ENCODE measurements at places on chromosomes 2 and 18.

DNA sequence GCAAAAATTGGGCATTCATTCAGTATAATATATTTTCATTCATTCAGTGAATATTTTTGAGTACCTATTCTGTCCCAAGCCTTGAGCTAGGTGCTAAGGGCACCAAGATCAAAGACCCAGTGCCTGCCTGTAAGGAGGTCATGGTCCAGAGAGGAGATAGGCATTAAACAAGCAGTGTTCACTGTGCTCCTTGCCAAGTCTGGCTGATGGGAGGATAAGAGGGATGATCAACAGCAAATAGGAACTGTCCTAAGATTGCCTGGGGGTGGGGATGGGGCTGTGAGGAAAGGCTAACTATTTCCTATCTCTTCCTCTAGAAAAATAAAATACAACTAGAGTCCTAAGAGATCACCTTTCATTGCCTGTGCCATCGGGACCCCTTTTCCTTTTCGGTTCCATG is 60.4 kb downstream of the SETBP1 start:
- no peak for DNase-seq

DNA sequence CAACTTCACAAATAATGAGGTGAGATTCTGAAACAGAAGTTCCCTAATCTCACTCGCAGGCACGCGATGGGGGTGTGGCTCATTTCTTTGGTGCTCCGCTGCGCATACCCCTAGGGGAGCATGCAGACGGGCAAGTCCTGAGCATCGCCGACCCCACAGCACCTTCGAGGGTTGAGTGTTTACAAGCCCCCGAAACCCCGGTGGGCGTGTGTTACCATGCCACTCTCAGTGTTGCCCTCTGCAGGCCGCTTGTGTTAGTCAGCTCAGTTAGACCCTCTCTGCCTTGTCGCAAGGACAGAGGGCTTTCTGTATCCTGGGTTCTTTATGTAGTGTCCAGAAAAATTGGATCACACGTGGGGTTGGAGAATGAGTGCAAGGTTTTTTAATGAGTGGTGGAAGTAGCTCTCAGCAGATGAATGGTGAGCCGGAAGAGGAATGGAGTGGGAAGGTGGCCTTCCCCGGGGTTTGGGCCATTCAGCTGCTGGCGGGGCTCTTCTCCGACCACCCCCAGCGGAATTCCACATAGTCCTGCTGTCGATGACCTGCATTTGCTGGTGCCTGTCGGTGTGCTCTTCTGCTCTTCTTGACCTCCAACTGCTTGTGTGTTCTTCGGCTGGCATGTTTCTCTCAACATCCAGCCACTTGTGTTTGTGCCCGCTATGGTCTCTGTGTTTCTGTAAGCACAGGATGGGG is 191.3 kb downstream of the RPRM start:
- no peak for DNase-seq

GRCh38 chr2:150811259-150811855 is 323.9 kb upstream of the RND3 start:
- no peak for DNase-seq

- no peak for DNase-seq
Measured at GRCh38 chr2:217393585-217394032, 533.7 kb upstream of the TNP1 start.

GRCh38 chr2:71611781-71612527 is 158.6 kb downstream of the DYSF start:
- DNase-seq, result no peak

- no peak for DNase-seq
Measured at GRCh38 chr2:203440671-203441070, 94.4 kb downstream of the RAPH1 start.

GRCh38 chr18:73292156-73292555 is 424.4 kb upstream of the NETO1 start:
- DNase-seq, result no peak

DNA sequence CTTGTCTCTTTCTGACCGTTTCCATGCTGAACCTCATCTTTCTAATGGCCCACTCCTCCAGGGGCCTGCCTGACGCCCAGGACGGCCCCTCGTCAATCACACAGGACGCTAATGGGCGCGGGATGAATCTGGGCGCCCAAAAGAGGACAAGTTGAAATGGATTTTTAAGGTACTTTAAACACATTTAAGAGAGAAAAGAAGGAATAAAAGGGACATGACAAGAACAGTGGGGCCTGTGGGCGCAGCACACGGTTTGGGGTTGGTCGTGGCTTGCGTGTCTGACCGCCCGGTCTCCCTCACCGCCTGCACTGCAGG is 607 bp upstream of the UBE2F start:
- no peak for DNase-seq

GRCh38 chr18:56661360-56662062 is 10.4 kb downstream of the WDR7 start:
- no peak for DNase-seq

GRCh38 chr2:79985571-79985970 is 319.0 kb downstream of the LRRTM1 start:
- no peak for DNase-seq

DNA sequence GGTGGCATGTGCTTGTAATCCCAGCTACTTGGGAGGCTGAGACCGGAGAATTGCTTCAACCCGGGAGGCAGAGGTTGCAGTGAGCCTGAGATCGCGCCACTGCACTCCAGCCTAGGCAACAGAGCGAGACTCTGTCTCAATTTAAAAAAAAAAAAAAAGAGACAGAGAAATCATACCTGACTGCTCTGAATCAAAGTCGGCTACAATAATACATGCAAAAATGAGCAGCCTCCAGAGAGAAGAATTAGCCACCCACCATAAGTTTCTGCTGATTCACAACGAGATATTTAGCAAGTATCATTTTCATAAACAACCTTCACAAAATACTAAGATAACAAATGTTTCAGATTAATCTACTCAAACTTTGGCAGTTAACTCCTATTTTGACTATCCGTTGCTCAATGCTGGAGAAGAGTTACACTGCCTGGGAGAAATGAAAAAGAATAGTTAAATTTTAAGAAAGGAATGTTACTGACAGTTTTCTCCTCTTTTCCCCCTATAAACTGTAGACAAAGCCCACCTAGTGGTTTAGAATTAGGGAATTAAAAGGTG is 1.5 kb downstream of the OSBPL1A start:
- DNase-seq, result no peak

GRCh38 chr18:36211612-36212065 is 24.3 kb downstream of the MOCOS start:
- no peak for DNase-seq

DNA sequence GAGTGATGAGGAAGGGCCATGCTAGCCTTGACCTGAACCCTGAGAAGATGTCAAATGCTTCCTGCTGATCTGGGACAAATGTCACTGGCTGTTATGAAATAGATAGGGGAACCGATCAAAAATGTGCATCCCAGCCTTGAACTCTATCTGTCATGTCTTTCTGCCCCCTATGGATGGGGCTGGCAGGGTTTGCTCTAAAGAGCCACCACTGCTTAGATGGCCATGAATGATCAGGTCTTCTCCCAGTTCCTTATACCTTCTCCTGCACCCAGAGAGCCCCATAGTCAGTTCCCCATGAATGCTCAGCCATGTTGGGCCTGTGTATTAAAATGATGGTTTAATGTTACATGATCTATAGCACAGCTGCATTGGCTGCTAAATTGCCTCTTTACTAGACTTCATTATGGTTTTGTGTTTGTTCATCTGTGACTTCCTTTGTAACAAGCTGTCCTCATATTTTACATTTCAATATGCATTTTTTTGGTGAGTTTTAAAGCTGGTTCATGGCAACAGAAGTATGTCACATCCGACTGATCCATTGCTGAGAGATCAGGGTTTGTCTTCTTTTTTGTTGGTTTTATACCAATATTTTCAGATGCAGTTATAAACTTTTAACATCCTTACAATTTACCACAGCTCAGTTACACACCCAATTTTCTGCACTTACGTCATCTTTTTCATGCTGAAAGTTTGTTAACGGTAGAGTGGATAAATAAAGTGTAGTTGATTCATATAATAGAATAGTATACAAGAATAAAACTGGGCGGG is 56.3 kb upstream of the SMAD2 start:
- DNase-seq, result no peak

- no peak for DNase-seq
Measured at GRCh38 chr2:122451040-122451439, 695.6 kb downstream of the TSN start.

GRCh38 chr2:8316356-8316755 is 365.5 kb upstream of the ID2 start:
- no peak for DNase-seq

DNA sequence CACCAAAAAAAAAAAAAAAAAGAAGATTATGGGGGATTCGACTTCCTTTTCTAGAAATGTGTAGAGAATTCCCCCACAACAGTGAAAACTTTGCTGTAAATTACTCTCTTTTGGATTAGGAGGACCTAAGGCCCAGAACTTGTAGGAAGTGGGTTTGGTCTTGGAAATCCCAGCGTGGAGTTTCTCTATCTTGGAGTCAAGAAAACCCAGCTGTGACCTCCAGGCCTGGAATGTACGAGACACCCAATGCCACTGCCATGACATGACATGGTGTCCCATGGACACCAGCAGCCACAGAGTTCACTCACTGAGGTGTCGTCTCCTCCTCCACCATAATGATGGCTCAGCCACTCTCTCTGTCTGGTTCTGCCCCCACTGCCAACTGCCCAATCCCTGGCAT is 202.3 kb downstream of the ALPK2 start:
- no peak for DNase-seq

GRCh38 chr2:199467066-199467822 is 9.5 kb upstream of the SATB2 start:
- no peak for DNase-seq

DNA sequence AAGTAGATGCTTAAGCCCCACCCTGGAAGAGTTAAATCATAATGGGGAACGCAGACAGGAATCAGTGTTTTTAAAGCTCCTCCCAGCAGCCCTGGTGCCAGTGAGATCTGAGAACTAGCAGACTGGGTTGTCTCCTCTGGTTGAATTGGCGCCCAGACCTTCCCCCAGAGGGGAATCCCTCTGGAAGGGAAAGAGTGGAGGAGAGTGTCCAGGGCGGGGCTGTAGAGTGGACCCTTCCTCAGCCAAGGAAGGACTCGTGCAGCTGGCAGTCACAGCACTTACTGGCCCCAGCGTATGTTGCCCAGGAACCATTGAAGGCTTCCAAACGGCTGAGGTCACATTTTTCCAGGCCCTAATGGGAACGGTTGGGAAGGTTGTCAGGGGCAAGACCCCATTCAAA is 62.5 kb downstream of the TGOLN2 start:
- no peak for DNase-seq

GRCh38 chr2:239263231-239263630 is 137.6 kb downstream of the HDAC4 start:
- DNase-seq, result no peak

DNA sequence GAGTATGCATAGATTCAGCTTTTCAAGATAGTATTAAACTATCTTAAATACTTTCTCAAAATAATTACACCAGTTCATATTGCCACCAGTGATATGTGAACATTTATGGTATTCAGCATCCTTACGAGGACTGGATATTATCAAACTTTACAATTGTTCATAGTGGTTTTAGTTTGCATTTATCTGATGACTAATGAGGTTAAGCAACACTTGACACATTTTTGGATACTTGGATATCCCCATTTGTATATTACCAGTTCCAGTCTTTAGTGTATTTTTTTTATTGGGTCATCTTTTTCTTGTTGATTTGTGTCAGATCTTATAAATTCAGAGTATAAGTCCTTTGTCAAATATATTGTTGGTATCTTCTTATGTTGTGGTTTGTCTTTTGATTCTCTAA is 128.4 kb downstream of the ASXL3 start:
- DNase-seq, result no peak

- DNase-seq, result no peak
Measured at GRCh38 chr18:23627321-23627720, 35.4 kb downstream of the ANKRD29 start.

- peak; percentile 39 for DNase-seq
Measured at GRCh38 chr2:160918906-160919503, 241.2 kb upstream of the TANK start.

DNA sequence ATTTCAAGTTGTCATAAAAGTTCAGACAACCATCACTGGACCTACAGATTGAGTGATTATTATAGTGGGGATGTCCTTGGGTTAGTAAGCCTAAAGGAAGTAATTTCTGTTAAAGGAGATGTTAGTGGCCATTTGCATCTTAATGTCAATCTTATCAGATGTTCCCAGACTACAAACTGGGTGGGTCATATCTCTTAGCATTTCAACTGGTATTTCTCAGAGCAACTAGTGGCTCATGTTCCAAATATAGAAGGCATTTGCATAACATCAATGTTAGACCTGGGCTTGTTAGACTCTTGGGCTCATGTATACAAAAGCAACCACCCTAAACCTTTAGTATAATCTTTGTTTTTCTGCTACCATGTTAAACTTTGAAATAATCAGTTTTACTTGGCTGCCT is 17.9 kb downstream of the PLEKHA3 start:
- no peak for DNase-seq

GRCh38 chr2:170276925-170277629 is 99.1 kb downstream of the MYO3B start:
- no peak for DNase-seq

DNA sequence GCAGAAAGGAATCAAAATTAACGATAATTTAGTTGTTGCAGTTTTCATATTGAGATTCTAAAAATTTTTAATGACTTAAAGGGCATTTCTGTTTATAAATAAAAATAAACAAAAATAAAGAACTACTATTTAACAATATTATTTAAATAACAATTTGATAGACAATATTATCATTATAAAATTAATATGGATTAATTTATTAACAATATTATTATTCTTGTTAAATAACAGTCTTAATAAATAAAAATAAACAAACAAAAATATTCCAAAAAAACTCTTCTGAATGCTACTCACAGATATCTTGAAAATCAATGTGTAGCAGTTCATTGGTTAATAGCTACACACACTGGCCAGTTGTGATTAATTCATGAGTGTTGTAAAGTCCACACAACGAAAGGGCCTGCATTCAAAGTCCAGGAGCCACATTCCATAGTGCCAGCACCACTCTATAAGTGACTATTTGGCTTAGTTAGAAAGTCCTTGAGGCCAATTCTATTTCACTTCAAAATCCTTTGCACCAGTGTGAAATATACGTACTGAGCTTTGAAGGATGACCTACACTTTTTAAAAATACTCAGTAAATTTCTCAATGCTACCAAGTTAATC is 117.1 kb downstream of the ZNF521 start:
- no peak for DNase-seq

DNA sequence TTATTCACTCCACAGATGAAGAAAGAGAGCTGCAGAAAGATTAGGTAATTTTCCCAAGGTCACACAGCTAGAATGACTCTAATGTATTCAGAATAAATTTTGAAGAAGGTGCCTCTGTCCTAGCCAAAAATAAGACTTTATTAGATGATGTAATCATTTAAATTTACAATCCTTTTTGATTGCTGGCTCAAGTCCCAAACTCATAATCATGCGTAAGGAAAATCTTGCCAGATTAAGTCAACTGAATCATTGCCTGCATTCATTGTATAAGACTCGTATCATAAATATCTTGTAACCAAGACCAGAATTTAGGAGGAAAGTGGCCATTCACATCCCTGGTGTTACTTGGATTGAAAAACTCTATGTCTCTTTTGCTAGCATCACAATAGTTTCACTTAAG is 53.1 kb upstream of the STK39 start:
- DNase-seq, result no peak

Measured in CD4-positive, alpha-beta T cell treated with Interleukin-4 for 1 hour (primary cell).